C1 segment of cervical spinal cord (tissue), 14 donors: ENCODE measurements at places on chromosomes 11 and 22.
A peak's percentile ranks its signal among the peaks of the same experiment; 100 is the strongest.

- no peak for DNase-seq
Observed at GRCh38 chr11:108857382-108857781, 192.5 kb downstream of the DDX10 start.

GRCh38 chr11:46769636-46770221, 50.7 kb downstream of the F2 start:
- DNase-seq: no peak

DNA sequence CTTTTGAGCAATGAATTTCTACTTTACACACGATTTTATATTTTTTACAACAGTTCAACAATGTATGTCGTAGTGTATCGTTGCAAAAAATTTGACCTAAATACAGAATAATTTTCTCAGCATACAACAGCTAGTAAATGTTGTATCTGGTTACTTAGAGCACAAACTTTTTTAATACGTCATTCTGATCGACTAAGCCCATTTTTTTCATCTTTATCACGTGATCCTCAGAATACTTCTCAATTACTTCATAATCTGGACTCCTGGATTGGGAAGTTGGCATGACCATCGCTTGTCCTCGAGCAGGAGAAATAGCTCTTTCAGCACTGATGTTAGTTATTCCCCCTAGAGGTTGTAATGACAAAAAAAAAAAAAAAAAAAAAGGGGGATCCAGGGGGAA, 16.6 kb downstream of the OR51L1 start:
- DNase-seq: no peak

DNA sequence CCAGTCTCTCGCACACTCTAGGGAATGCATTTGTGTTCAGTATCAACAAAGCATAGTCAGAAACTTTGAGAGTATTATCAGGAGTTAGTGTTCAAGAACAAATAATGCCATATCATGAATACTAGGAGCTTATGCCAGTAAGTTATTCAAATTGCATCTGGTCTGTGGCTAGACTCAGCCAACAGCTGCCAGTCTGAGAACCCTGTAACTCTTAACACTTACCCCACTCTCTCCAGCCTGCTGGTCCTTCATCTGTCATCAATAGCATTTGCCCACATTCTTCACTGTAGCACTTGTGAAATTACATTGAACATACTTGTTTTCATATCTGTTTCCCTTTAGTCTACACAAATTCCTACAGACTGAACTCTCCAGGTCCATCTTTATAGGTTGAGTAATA, 1157.5 kb upstream of the RAG2 start:
- DNase-seq: no peak

- DNase-seq: no peak
Observed at GRCh38 chr11:85769771-85770170, 41.2 kb downstream of the SYTL2 start.

GRCh38 chr11:75558939-75559843, 2.9 kb upstream of the SERPINH1 start:
- DNase-seq: no peak

- no peak for DNase-seq
Observed at GRCh38 chr11:27410272-27410671, 47.3 kb upstream of the CCDC34 start.

DNA sequence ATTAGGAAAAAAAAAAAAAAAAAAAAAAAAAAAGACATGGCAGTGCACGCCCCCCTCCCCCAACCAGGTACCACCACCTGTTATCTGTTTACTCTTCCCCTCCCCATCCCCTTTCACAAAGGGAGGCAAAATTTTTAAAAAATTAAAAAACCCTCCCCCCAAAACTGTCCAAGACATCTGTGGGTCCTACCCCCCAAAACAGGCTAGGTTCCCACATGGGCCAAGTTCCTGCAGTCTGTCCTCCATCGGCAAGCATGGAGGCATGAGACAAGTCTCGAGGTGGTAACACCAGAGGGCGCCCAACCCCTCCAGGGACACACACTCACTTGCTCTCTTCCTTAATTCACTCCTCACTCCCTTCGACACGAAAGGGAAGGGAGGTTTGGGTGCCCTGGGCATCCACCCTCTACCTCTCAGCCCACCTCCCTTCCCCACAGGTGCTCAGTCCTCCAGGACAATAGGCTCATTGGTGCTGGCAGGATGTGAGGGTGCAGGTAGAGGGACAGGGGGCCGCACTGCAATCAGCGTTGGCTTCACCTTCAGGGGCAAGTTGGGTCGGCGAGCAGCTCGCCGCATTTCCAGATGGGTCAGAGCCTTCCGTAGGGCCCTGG, 2.2 kb upstream of the TUT1 start:
- peak; percentile 17 for DNase-seq

DNA sequence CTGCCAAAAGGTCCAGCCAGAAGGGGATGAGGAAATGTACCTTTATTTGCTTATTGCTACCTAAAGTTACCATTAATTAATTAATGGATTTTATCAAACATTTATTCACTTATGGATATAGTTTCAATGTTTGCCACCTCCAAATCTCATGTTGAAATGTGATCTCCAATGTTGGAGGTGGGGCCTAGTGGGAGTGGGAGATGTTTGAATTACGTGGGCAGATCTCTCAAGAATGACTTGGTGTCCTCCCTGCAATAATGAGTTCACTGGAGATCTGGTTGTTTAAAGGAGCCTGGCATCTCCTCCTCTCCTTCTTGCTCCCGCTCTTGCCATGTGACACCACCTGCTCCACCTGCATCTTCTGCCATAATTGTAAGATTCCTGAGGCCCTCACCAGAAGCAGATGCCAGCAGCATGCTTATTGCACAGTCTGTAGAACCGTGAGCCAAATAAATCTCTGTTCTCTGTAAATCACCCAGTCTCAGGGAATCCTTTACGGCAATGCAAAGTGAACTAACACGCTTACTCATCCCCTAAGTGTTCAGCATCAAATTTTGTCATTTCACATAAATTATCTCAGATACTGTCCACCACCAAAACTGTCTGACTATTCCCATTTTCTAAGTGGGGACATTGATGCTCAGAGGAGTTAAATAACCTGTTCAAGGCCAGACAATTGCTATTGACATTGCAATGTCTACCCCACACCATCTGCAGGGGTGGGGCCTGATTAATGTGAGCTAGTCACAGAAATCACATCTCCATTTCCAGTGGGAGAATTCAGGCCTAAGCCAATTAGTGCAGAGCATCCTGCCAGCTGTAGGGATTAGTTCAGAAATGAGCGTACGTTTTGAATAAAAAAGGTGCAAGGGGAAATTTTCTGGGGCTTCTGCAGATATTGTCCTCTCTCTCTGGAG, 51.6 kb upstream of the SYN3 start:
- DNase-seq: no peak

DNA sequence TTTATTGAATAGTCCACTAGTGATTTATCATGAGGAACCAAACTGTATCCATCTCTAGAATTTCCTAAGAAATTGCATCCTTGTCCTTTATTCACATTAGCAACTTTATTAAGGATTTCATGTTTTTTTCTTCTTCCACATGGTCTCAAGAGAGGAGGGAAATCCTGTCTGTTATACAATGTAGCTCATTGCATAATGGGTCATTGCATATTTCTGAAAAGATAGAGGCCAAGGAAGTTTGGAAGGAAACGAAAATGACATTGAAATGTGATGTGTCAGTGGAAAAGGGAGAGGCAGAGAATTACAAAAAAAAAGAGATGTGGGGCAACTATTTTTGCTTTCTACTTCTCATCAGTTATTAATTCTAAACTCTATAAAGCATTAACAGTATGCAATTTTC, 353.1 kb downstream of the METTL15 start:
- no peak for DNase-seq

DNA sequence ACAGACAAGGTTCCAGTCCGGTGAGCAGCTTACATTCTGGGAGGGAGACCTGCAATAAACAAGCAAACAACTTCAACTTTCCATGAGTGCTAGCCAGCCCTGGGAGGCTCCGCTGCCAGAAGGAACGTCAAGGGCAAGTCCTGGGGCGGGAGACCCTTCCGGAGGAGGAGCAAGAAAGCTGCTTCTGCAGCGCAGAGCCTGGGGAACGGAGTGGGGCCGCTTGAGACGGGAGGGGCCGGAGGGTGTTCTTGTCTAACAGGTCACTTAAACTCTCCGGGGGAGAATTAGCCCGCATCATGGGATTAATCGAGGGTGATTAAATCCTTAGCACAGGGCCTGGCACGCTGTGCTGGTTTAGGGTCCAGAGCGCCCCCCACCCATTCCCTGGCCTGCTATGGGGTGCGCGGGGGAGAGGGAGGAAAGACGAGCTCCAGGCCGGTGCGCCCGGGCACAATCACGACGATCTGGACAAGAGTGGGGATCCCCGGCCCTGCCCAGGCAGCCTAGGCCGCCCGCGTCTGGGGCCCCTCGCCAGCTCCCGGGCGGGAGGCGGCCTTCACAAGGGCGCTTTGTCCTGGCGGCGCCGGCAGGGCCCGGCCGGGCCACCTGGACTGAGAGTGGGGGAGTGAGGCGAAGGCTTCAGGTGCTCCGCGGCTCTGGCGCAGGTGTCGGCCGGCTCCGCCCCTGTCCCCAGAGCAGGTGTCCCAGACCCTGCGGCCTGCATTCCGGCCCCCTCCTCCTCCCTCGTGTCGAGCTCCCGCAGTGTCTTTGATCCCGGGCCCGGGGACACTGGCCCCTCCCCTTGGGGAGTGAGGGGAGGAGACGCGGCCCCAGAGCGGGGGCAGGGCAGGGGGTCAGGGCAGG, 663 bp upstream of the LARGE2 start:
- no peak for DNase-seq

GRCh38 chr11:95877291-95877690, 46.6 kb downstream of the MTMR2 start:
- no peak for DNase-seq

DNA sequence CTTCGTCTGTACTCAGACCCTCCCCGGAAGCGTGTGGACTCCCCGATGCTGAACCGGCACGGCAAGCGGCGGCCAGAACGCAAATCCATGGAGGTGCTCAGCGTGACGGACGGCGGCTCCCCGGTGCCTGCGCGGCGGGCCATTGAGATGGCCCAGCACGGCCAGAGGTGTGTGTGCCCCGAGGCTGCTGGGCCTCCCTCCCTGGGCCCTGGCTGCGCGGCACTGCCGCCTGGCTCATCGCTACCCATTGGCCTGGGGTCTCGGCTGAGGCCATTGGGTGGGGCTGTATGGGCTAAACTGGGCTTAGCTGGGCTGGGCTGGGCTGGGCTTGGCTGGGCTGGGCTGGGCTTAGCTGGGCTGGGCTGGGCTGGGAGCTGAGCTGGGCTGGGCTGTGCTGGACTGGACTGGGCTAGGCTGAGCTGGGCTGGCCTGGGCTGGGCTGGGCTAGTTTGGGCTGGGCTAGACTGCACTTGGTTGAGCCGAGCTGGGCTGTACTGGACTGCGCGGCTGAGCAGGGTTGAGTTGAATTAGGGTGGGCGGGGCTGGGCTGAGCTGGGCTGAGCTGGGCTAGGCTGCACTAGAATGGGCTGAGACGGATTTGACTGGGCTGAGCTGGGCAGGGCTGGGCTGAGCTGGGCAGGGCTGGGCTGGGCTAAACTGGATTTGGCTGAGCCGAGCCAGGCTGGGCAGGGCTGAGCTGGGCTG, 40.7 kb downstream of the MOB2 start:
- no peak for DNase-seq

GRCh38 chr11:87203907-87204602, 166.3 kb downstream of the TMEM135 start:
- DNase-seq: no peak

- peak; percentile 38 for DNase-seq
Observed at GRCh38 chr22:44024288-44024921, at the start of gene PARVB. Gene PARVB, plus strand, starts transcription at chr22:44024302. Its CDS starts 38 bp downstream, at chr22:44024340.

- no peak for DNase-seq
Observed at GRCh38 chr11:46006418-46007070, 84.1 kb downstream of the LARGE2 start.

- no peak for DNase-seq
Observed at GRCh38 chr11:109885006-109885405, 208.2 kb upstream of the ZC3H12C start.

GRCh38 chr11:75445315-75445953, 12.4 kb upstream of the KLHL35 start:
- peak; percentile 20 for DNase-seq

- DNase-seq: no peak
Observed at GRCh38 chr11:27305751-27306150, 57.3 kb downstream of the CCDC34 start.

- no peak for DNase-seq
Observed at GRCh38 chr11:72780296-72781062, 13.4 kb downstream of the STARD10 start.

DNA sequence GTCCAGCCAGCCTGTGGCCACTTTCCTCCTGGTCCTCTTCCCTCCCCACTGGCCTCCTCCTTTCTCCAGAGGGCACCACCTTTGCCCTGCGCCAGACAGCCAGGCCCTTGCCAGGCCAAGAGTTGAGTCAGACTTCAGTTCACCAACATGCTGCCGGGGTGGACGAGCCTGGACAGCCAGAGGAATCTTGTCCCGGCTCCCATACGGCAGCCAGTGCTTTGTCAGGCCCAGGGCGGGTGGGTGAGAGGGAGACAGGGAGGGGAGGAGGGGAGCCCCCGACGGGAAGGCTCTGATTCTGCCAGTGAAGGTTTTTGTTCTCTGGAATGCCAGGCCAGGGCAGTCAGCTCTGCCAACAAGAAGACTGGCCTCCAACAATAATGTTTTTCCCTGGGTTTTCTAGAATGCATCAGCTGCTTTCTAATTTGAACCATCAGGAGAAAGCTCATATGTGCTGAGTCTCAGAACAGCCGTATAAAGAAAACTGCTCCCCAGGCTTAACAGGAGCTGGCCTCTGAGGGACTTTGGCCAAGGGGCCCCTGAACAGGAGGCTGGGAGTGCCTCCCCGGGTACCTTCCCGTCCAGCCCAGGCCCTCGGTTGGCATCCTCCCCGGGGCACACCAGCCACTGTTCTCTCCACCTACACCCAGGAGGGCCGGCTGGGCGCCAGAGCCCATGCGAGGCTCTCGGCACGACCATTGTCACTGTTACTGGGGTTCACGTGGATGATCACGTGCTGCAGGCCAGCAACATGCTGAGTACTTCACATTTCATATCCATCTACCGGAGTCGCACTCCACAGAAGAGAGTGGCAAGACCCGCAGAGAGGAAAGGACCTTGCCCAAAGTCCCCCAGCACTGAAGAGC, 28.6 kb downstream of the LIF start:
- no peak for DNase-seq

DNA sequence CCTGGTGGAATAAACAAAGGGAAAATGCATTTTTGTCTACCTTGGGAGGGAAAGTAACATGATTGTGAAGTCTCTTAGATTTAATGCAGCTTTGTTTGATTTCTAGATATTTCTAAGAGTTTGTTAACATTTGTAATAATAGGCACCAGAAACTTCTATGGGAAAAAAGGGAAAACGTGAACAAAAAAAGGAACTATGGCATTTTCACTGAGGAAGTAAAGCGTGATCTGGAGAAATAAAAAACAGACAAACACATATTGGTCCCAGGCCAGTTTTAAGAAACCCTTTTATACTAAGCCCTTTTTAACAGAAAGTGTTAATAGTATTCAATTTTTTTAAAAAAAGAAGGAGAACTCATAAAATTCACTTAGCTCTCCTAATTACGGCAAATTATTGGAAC, 6.9 kb upstream of the MS4A7 start:
- DNase-seq: no peak

DNA sequence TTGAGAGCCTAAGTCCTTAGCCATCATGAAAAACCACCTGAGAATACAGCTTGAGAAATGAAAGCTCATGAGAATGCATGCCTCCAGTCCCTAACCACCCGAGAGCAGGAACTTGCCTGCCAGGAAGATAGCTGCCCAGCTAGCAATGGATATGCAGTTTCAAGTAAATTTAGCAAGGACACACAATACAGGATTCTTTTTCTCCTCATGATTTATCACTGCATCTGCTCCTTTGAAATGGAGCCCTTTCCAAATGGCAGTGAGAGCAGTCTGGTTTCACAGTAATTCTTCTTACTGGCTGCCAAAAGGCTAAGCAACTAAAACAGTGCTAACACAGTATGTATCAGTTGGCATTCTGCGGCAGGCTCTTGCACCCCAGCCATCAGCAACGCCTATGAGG, 109.9 kb downstream of the MICAL3 start:
- no peak for DNase-seq

- DNase-seq: no peak
Observed at GRCh38 chr11:37177721-37178120, 579.7 kb upstream of the RAG2 start.
